Osteocyte (in vitro differentiated cells): ENCODE measurements at places on chromosomes 5 and 9.

DNA sequence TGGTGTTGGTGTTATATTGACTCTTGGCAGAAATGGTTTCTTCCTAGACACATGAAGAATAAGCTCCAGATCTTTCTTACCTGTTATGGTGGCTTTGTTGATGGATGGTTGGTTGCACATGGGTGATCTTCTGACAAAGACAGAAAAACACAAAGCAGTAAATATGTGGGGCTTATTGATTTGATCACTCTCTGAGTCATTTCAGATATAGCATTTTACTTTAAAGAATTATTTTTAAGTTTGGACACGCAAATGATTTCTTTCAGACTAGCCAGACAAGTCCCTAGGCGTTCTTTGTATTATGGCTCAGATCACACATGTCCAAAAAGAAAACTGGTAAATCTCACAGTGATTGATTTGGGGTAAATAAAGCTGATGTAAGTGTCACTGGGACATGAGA lies 597.6 kb downstream of the RAB3C start:
- DNase-seq, result no peak

GRCh38 chr5:6632324-6632887 lies 438 bp downstream of the NSUN2 start:
- no peak for DNase-seq

- DNase-seq, result no peak
Observed at GRCh38 chr5:68953231-68953874, 140.5 kb upstream of the SLC30A5 start.

DNA sequence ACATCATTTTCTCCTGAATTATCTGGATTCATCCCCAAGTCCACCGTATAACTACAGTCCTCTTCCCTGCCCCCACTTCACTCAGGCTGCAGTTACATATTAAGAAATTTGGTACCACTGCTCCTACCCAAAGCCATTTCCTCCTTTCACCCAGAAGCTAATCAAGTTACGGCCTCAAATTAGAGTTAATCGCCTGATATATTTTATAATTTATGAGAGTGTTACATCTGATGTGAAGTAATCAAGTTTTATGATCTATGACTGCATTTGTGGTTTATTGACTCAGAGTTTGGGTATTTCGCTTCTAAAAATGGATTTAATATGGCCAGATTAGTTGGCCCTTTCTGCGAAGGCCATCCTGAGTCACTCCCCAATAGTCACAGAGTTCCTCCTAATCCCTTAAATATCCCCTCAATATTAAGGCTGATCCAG lies 223.6 kb upstream of the KIF2A start:
- no peak for DNase-seq

DNA sequence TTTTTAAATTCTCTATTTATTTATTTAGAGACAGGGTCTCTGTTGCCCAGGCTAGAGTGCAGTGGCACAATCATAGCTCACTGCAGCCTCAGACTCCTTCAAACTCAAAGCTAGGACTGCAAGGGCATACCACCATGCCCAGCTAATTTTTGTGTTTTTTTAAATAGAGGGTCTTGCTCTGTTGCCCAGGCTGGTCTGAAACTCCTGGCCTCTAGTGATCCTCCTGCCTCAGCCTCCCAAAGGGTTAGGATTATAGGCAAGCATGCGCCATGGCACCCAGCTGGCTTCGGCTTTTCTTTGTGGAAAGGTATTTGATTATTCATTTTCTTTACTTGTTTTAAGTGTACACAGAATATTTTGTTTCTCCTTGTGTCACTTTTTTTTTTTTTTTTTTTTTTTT lies 5.2 kb downstream of the ZNF346 start:
- DNase-seq, result no peak

DNA sequence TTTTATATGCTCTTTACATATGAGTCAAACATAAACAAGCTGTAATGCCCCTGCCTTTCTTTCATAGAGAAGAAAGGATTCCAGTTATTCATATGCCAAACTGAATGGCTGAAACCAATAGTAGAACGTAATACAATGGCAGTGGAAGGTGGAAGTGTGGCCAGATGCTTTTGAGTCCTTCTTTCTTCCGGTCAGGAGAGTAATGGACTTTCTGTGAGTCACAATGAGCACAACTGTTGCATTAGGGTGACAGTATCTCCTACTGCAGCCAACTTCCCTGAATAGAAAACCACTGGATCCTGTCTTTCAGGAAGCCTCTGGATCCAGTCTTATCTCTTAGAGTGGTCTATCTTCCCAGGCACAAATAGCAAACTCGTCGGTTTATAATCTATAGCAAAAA lies 855.2 kb downstream of the MAT2B start:
- no peak for DNase-seq

DNA sequence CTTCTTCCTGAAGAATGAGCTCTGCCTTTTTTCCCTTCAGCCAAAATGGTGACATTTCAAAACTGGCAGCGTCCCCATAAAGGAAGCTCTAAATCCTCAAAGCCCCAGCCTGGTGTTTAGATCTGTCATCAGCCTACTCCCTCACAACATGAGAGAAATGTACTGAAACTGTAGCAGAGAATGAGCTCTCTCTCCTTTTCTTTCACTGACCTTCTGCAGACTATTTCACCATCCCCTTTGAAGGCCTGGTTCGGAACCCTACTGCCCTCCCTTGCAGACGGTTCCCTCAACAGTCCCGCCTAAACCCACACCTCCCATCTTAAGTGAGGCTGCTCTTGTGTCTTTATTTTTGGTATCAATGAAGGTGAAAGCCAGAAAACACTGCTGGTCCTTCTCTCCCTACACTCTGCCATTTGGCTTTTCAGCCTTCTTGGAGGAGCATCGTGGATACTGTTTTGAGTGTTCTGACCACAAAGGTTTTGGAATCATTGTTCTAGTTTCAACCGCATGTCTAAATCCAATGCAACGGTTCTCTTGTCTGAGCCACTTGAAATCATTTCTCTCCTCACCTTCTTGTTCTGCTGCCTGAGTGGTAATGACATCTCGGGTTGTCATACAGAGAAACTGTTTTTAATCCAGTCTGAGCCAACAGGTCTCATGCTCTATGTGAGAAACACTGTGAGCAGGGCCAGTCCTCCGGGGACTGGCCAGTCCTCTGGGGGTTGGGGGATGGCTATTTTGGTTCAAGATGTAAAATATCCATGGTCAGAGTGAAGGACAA lies 39.0 kb downstream of the ITK start:
- no peak for DNase-seq

- DNase-seq, result no peak
Observed at GRCh38 chr5:150531686-150532085, 23.8 kb downstream of the NDST1 start.

GRCh38 chr5:129141078-129141477 lies 46.5 kb downstream of the ISOC1 start:
- no peak for DNase-seq

DNA sequence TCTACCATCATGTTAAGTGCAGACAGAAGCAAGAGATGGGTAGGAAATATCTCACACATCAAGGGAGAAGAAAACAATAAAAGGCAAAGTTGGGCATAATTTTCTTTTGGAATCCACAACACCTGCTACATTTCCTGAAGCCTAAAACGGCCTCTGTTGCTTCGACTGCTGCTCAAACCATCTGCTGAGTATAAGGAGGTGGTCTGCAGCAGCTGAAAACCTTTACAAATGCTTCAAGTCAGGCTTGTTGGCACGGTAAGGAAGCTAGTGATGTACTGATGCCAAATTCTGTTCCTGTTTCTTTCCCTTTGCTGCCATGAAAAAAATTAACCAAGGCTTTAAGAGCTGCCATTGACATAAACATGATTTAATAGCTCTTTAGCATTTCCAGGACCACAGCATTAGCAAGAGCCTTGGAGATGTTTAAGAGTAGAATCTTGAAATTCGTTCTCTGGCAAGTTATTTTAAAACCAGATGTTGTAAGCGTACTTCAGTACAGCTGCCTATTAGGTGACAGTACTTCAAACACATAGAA lies 75.6 kb downstream of the DMRTA1 start:
- no peak for DNase-seq

- no peak for DNase-seq
Observed at GRCh38 chr9:22446950-22447617, 460 bp downstream of the DMRTA1 start.

- DNase-seq, result no peak
Observed at GRCh38 chr9:137150617-137151457, 11.9 kb downstream of the GRIN1 start.

- DNase-seq, result no peak
Observed at GRCh38 chr5:108546939-108547338, 165.0 kb upstream of the FBXL17 start.

GRCh38 chr5:150441813-150442698 lies 7.5 kb downstream of the RPS14 start:
- DNase-seq, result no peak

DNA sequence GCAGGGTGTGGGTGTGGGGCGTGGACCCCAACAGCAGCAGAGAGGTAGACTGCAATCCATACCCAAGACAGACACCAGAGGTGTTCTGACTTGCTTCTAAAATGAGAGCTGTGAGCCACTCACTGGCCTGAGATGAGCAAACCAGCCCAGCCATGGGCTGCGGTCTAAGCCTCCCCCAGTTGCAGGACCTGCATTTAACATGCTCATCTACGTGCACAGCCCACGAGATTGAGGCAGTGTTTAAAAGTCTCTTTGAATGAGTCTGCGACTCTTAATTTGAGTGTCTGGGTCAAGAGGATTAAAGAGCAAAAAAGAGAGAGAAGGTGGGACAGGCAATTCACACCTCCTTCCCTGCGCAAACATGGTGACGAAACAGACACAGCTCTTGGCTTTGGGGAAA lies 5.9 kb downstream of the SURF4 start:
- DNase-seq, result no peak

DNA sequence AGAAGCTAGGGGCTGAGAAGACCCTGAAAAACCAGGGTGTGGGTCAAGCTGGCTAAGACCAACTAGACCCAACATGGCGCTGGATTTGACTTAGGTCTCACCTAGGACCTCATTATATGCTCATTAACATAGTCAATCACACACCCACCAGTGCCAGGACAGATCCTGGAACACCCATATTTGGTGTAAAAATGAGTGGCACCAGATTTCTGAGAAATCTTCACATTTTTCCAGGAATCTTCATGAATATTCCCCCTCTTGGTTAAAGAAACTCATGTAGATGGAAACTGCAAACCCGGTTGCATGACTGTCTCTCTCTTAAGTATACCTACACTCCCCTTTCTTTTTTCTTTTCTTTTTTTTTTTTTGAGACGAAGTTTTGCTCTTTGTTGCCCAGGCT lies 17.9 kb upstream of the RAB14 start:
- peak; percentile 19 for DNase-seq

DNA sequence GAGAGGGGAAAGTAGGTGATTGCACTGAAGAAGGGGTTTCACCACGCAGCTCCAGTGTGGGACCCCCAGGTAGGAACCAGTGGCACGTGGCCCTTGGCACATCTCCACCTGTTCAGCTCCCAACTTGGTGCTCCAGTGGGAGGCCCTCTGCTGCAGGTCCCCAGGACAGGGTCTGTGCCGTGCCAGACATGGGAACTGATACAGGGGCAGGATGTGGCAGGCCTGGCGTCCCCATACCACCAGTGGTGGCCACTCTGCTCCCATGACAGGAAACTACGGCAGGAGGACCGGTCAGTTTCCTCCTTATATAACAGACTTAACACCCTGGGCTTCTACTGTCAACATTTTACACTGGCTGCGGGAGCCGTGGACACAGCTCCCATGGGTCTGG lies 67.3 kb downstream of the PSMB7 start:
- DNase-seq, result no peak

- DNase-seq, result no peak
Observed at GRCh38 chr5:134459010-134459403, 47.3 kb upstream of the CDKN2AIPNL start.

GRCh38 chr5:100900796-100901781 lies 2.0 kb downstream of the ST8SIA4 start:
- no peak for DNase-seq

DNA sequence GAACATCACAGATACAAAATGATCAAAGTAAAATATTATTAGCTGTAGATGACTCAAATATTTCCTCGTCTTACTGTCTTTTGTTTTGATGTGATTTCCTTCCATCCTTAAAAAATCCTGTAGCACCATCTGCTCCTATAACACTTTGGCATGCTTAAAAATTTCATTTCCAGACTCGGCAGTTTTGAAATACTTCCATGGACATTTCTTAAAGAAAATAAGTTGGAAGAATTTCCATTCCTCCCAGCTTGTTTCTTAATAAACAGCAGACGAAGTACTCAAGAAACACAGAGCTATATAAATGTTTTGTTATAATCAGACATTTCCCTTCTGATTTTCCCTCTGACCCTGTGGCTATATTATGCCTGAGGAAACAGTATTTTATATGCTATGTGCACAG lies 41.2 kb upstream of the SVEP1 start:
- DNase-seq, result no peak

- DNase-seq, result no peak
Observed at GRCh38 chr9:137454145-137454596, 5.0 kb downstream of the NSMF start.

- peak; percentile 64 for DNase-seq
Observed at GRCh38 chr5:172503925-172504700, 49.8 kb upstream of the SH3PXD2B start.

DNA sequence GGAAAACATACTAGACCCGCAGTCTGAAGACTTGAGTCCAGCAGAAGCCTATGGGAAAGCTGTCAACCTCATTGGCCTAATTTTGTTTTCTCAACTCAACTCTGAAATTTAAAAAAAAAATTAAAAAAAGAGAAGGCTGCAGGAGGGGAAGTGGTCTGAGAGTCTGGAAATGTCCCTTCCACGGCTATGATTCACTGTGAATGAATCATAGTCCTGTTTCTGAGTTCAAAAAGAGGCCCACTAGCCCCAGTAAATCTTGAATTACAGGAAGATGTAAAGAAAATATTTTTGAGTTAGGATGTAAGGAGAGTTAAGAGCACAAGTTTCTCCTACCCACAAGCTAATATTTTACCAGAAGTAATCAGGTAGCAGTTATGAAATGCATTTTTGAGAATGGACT lies 565.5 kb upstream of the DMAC1 start:
- no peak for DNase-seq

GRCh38 chr5:134590992-134591659 lies 41.5 kb downstream of the SAR1B start:
- peak; percentile 36 for DNase-seq

DNA sequence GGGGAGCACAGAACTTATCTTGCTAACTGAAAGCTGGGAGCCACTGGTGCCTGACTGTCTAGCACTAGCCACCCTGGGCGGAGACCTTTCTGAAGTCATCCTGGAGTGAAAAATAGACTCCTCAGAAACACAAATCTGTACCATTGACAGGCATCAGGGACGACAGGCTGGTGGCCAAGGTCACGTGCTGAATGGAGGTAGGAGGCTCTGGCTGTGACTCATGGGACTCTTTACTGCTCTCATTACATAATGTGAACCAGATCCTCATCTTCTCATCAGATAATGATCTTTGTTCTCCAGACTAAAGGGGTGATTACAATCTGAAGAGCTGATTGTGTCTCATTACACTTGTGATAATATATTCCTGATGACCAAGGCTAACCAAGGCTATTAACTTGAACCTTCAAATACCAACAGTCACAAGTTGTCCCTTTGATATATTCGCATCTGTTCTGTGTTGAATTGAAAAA lies 91.8 kb downstream of the SEMA5A start:
- DNase-seq, result no peak

DNA sequence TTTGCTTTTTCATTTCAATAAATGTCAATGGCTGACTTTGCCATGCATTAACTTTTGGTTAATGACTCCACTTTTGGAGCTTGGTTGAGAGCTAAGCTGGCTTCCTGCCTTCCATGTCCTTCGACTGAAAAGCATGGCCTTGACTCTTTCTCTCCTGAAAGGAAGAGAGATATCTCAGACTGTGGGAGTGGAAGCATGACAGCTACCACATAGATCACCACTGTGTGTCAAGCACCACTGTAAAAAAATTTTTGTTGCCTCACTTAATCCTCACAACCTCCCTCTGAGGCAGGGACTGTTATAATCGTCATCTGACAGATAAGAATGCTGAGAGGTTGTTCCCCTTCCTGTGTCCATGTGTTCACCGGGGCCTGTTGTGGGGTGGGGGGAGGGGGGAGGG lies 184.8 kb downstream of the RORB start:
- no peak for DNase-seq
